Panc1 (cell line): ENCODE measurements at places on chromosomes 6 and 20. TPM values are rescaled to one million over a fixed set of nuclear protein-coding genes. Genes with fewer than 3 reads are reported as not detected.

Gene SMOC2
- total RNA-seq, result 0.13 TPM

Gene EYA4
- not detected for total RNA-seq

DNA sequence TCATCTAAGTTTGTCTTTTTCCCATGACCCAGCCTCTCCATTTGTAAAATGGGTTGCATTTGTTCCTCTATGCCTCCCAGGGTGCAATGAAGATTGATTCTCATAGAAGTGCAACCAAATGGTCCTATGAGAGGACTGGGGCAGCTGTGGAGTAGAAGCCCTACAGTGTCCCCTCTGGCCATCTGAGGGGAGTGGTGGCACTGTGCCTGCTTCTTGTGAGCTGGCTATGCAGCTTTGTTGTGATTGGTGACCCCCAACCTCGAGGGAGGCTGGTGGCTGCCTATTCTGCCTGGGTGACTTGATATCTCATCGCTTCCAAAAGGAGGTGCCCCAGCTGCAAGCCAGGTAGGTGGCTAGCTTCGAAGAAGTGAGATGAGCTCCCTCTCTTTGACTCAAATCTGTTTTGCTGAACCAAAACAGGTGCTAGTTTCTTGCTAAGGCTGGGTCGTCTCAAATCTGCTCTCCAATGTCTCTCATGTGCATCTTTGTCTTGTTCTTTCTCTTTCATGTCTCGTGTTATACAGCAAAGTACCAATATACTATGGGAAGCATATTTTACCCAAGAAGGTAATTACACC lies 33.9 kb downstream of the TXLNB start:
- H3K36me3 ChIP-seq, result no peaks in the 10 kb centered on the region
- no peak overlapping the region for H3K27ac ChIP-seq
- H3K4me1 ChIP-seq, result no peaks in the 10 kb centered on the region
- no peaks in the 10 kb centered on the region for H3K27me3 ChIP-seq
- DNase-seq, result no peak

DNA sequence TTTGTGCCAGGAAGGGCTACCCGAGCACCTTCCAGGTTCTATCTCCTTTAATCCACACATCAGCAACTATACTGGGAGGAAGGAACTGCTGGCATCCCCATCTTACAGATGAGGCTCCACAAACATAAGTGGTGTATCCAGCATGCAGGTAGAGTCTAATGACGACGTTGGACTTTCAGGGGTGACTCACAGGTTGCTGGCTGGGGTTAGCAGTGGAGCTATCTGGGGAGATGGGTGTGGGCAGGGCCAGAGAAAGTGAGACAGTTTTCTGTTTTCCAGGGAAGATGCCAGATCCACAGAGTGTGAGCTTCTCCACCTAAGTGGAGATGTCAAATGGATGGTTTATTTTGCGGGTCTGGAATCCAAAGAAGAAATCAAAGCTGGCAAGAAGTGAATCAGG lies 31.8 kb downstream of the CDH22 start:
- DNase-seq, result no peak
- H3K4me3 ChIP-seq, result no peak overlapping the region
- H3K27me3 ChIP-seq, result peaks cover 12% of the 10 kb centered on the region; the same call in 1 of the 2 replicates
- no peak overlapping the region for H3K27ac ChIP-seq
- no peaks in the 10 kb centered on the region for H3K36me3 ChIP-seq
- H3K4me1 ChIP-seq, result no peaks in the 10 kb centered on the region

GRCh38 chr6:159819932-159820640 lies 20.0 kb downstream of the PNLDC1 start:
- H3K36me3 ChIP-seq, result no peaks in the 10 kb centered on the region
- no peak overlapping the region for H3K27ac ChIP-seq
- no peak overlapping the region for H3K4me3 ChIP-seq
- H3K4me1 ChIP-seq, result no peaks in the 10 kb centered on the region
- H3K27me3 ChIP-seq, result no peaks in the 10 kb centered on the region
